ENCODE measurements at places on chromosomes 11 and 22. TPM values are rescaled to one million over a fixed set of nuclear protein-coding genes. Genes with fewer than 3 reads are reported as not detected.

The UBQLNL gene
- total RNA-seq, result 0.41 TPM

The OR52H1 gene
- total RNA-seq, result not detected

The BIRC3 gene
- total RNA-seq, result 0.27 TPM

The ART1 gene
- total RNA-seq, result not detected

The TEAD1 gene
- total RNA-seq, result 135 TPM

The MAPK8IP2 gene
- 4.1 TPM for total RNA-seq

The C11orf16 gene
- total RNA-seq, result not detected

The MAPK8IP1 gene
- total RNA-seq, result 10.8 TPM

The PARVB gene
- 21.2 TPM for total RNA-seq

The TRIOBP gene
- total RNA-seq, result 47.9 TPM

The HBB gene
- total RNA-seq, result not detected

The PATE2 gene
- total RNA-seq, result not detected

The TYR gene
- not detected for total RNA-seq

The TSKU gene
- 42.3 TPM for total RNA-seq

The KIF18A gene
- total RNA-seq, result 3.0 TPM

DNA sequence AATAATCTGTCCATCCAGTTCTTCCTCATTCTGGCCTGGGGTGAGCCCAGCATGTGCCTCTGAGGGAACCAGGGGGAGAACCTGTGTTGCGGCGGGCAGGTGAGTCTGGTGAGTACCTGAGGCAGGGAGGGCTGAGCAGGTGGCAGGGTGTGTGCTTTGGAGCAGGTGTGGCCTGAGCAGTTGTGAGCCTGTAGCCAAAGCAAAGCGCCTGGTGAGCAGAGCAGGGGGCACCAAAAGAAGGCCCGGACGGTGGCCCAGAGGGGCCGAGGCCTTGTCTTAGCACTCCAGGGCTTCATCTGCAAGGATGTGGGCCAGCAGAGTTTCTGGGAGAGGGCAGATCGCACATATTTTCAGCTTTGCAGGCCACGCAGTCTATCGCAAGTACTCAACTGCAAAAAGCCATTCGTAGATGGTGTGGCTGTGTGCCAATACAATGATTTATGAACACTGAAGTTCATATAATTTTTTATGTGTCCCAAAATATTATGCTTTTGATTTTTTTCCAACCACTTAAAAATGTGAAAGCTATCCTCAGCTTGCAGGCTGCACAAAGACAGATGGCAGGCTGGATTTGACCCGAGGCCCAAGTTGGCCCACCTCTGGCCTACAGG, 8.7 kb downstream of the GLB1L2 start:
- no peak for DNase-seq

- no peak for DNase-seq
Observed at GRCh38 chr11:29022676-29023075, 914.5 kb downstream of the METTL15 start.

GRCh38 chr22:27751277-27752070, 50.1 kb downstream of the MN1 start:
- DNase-seq, result no peak

DNA sequence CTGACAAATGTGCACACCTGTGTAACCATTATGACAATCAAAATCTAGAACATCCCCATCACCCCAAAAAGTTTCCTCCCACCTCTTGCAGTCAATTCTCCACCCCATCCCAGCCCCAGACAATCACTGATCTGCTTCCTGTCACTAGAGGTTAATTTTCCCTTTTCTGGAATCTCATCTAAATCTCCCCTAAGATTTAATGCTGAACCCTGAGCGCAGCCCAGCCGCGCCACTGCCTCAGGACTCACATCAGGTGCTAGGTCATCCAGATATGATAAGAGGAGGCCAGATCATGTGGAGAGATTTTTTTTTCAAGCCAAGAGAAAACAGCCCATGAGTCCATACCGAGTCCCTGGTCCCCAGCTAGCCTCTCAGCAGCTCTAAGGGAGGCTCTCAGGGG, 4.3 kb upstream of the TMPRSS13 start:
- no peak for DNase-seq

DNA sequence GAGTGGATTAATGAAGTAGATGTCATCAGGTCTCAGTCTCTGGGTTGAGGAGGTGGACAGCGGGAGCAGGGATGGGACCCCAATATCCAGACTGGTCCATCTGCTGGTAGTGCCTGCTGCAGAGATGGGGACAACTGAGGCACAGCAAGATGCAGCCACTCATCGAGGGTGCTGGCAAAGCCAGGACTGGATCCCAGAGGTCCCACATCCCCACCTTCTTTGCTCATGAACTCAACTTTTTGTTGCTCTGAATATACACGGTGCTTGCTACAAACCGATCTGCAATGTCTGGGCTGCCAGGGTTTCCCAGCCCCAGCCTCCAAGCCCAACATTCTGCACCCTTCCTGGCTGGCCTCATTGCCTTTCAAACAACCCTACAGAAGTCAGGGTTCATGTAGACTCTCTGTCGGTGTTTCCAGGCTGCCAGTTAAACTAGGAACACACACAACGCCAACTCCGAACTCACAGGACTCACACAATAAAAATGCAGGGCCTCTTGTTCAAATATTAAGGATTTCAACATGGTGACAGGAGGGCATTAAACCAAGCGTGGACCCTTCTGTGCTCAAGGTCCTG, 168.2 kb downstream of the MN1 start:
- no peak for DNase-seq

- no peak for DNase-seq
Observed at GRCh38 chr11:124081483-124081882, 33.8 kb upstream of the VWA5A start.

DNA sequence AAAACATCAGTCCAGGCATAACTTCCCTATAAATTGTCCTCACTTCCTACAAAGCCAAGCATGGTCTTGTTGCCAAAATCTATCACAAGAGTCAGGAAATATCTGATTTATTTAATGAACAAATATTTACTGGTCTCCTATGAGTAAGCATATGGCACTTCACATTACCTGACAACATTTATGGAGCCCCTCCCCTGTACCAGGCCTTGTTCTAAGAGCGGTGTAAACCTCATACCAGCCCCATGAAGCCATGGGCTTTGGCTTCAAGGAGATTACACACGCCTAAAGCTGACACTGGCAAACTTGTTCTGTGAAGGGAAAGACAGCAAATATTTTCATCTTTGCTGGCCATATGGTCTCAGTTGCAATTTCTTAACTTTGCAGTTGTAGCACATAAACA, 43.0 kb upstream of the EIF3D start:
- DNase-seq, result no peak

- no peak for DNase-seq
Observed at GRCh38 chr22:24146194-24146616, 35.1 kb upstream of the SUSD2 start.

GRCh38 chr22:24516301-24516737, 21.2 kb downstream of the UPB1 start:
- DNase-seq, result no peak

DNA sequence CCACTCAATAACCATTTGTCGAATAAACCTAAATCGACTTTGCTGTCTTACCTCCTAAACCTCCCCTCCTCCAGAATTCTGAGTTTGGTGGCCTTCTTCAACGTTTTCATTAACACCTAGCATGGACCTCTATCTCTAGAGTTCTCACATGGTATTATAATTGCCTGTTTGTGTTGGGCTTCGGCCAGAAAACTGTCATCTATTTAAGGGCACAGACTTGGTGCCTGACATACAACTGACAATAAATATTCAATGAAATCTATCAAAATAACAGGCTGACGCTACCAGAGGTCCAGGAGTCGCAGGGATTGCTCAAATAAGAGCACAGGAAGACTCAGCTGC, 687 bp downstream of the ALKBH8 start:
- no peak for DNase-seq

- DNase-seq, result peak; percentile 72
Observed at GRCh38 chr22:49763696-49764095, 64.0 kb downstream of the BRD1 start.

- peak; percentile 79 for DNase-seq
Observed at GRCh38 chr22:43945632-43946383, 9.4 kb upstream of the SAMM50 start.

- no peak for DNase-seq
Observed at GRCh38 chr11:68168694-68169093, 44.4 kb downstream of the KMT5B start.

GRCh38 chr22:29609139-29609538, 5.7 kb downstream of the NF2 start:
- DNase-seq, result no peak

DNA sequence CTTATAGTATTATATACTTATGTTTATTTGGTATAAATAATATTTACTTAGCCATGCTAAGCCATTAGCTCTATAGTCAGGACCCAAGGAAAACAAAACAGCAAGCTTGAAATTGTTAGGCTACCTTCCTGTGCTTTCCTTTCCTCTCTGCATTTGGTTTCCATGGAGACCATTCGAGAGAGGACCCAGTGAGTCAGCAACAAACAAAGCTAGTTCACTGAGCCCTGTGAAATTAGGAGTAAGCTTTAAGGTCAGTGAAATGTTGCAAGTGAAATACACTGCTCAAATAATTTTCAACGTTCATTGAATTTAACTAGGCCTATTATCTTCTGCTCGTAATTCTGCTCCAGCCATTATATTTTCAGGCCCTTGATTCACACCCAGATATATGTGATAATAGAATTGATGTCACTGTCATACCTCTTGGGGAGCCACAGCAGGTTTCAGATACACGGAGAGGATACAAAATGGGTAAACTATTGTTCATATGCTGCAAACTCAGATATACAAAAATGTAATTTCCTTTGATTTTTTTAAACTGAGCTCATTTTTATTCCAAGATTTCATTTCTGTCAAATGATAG, 9.1 kb upstream of the OR10D3 start:
- DNase-seq, result no peak

All from chondrocyte (in vitro differentiated cells).